CD4-positive, CD25-positive, alpha-beta regulatory T cell (primary cell): ENCODE measurements at places on chromosomes 2 and 18.

- no peak for DNase-seq
These were observed 89.2 kb upstream of the MYO3B start for GRCh38 chr2:170088776-170089175.

GRCh38 chr2:96353032-96353561 is 17.5 kb downstream of the NCAPH start:
- no peak for DNase-seq

- no peak for DNase-seq
These were observed 24.2 kb downstream of the TMEM18 start for GRCh38 chr2:652881-653480.

DNA sequence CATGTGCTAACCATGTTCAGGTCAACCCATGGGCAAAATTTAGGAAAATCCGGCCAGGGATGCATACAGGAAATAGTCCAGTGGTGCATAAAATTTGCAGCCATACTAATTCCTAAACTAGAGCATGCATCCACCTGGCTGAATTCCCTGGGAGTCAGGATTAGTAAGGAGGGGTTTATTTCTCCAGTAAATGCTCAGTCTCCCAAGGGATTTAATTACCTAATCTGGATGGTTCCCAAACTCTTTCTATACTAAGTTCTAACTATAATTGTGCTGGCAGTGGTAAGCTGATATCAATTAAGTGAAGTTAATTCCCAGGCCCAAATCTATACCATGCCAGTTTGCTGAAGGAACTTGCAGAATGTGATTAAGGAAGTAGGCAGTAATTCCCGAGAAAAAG is 26.2 kb upstream of the EVA1A start:
- DNase-seq, result no peak

DNA sequence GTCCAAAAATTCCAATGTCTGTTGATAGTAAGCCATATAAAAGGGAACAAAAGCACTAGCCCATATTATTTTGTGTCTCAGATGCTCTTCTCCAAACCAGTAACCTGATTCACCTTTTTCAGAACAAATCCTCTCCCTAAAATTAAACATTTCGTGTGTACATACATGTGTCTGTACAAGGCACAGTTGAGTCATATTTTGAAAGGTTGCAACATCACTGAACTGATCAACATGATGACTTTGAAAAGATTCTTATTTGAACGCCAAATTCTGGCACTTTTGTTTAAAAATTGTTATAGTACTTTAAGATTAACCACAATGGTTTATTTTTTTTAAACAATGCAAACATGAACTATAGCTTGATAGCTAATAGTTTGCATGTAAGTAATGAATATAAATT is 102.5 kb downstream of the RIT2 start:
- DNase-seq, result no peak

- no peak for DNase-seq
These were observed 33.7 kb upstream of the WDR75 start for GRCh38 chr2:189407281-189408209.

DNA sequence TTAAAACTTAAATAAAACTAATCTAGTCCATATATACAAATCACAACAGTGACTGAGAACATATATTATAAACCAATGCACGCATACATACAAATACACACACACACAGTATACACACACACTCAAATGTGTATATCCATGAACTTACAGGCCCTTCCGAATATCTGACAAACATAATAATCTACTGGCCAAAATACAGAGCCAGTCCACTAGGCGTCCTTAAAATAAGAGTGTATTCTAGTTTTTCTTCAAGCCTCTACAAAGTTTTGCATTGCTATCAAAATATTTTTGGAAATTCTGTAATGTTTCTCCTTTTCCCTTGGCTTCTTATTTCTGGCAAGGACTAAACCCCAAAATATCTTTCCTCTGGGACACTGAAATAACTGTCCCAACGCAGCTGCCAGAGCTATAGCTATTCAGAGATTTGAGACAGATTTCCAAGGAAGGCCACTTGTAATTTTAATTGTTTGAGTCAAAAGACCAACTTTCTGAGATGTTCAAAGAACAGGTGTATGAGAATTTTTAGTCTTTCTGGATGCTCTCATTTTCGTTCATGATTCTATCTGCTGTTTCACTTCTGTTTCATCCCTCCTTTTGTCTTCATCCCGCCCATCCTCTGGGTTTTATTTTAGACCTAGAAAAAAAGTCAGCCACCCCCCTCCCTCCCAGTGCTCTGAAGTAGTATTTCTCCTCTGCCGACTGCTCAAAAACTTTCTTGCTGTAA is 24.1 kb upstream of the SP3 start:
- no peak for DNase-seq

DNA sequence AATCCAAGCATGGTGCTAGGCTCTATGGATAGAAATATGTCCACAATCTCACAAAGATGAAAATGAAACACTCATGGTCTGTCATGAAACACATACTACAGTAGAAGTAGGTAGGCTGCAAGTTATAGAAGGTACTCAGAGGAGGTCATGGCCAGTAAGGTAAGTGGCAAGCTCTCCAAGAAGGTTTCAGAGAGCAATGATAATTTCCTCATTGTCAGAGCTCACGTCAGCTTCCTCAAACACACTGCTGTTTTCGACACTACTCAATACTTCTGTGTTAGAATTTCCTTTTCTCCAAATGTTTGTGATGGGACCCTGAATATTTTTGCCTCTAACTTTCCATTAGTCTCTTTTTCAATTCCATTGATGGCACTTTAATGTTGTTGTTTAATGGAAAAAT is 25.5 kb downstream of the CCDC141 start:
- no peak for DNase-seq

GRCh38 chr2:134640494-134640893 is 78.3 kb downstream of the TMEM163 start:
- no peak for DNase-seq

GRCh38 chr2:37923308-37924055 is 1.6 kb upstream of the RMDN2 start:
- DNase-seq, result no peak

DNA sequence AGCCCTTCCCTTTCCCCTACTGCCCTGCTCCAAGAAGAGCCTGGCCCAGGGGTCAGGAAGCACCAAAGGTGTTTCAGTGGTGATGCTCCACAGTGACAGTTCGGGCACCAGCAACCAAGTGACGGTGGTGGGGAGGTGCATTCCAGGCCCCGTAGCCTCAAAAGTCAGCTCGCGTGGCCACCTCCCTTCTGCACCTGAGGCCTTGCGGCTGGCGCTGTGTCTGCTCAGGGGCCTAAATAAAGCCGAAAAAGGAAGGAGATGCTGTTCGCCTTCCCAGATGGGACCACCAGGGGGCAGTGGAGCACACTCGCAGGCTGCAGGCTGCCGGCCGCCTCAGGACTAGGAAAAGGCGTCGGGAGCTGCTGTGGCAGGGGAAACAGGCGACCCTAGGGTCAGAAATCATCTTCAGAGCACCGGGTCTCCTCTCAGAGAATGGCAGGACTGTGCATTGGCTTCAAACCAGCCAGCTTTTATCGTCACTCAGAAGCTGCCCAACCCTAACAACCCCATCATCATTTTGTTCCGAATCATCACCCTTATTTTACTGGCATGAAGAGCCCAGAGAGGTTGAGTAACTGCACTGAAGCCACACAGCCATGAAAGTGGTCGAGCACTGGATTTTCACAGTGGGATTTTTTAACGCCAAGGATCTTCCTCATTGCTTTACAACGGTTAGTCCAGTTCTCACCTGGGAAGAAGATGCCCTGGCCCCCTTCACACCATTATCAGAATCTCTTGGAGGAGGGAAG is 213.0 kb upstream of the CELF4 start:
- DNase-seq, result no peak

DNA sequence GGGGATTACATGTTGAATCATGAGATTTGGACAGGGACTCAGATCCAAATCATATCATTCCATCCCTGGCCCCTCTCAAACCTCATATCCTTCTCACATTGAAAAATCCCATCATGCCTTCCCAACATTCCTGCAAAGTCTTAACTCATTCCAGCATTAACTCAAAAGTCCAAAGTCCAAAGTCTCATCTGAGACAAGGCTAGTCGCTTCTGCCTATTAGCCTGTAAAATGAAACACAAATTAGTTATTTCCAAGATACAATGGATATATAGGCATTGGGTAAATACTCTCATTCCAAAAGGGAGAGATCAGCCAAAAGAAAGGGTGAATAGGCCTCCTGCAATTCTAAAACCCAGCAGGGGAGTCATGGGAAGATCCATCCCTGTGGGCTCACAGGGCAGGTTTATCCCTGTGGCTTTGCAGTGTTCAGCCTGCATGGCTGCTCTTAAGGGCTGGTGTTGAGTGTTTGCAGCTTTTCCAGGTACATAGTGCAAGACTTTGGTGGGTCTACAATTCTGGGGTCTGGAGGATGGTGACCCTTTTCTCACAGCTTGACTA is 21.2 kb upstream of the SLC14A1 start:
- DNase-seq, result no peak

DNA sequence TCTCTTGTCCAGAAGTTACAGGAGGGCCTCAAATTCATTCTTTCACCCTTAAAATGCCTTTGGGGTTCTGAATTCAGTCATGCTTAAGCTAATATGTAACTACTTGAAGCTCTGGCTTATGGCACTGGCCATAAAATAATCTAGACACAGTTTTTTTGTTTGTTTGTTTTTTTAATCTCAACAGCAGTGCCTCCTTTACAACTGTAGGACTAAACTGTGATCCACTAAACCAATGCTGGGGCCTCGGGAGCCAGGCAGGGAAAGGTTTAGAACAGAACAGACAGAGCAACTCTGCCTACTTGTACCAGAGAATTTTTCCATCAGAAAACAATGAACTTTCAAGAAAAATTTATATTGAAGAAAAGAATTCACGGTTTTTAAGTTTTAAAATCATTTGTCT is 1.7 kb downstream of the STAM2 start:
- DNase-seq, result no peak

DNA sequence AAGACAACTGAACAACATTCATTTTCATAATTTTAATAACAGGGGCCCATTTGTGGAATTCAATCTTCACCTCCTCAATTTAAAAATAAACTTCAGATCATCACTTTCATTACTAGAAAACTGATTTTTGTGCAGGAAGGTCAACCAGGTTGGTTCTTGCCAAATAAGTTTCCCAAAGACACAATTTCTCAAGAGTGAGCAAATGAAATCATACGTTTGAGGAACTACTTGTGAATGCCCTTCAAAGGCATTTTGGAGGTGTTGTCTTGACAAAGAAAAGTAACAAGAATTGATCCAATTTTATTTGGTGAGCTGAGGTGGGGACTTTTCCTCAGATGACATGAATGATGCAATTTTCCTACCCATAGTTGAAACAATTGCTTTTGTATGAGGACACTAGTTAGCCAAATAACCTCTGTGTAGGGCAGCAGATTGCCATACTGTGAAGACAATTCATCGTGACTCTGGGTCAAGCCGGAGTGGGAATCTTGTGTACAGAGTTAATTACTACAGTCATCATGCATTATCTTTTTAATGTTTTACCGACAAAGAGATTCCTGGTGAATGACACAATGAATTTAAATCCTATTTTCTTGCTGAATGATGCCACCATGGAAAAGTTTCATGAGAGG is 121.8 kb downstream of the TGFA start:
- no peak for DNase-seq

GRCh38 chr2:176082824-176083751 is 674 bp downstream of the EVX2 start:
- DNase-seq, result no peak

DNA sequence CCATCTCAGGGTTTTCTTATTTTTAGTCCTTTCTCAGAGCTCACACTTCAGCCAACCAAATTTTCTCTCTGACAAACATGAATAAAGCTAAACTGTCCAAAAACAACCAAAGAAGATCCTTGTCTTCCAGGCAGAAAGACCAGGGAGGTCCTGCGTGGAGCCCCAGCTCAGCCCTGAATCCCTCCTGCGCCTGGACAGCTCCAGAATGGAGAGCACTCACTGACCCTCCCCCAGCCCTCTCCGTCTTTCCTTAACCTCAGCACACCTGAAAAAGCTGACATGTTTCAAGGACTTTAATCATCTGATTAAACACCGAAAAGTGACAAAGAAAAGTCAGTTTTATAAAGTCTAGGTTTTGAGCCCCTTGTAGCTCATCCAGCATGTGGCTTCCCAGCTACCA is 22.9 kb upstream of the GNAL start:
- no peak for DNase-seq

DNA sequence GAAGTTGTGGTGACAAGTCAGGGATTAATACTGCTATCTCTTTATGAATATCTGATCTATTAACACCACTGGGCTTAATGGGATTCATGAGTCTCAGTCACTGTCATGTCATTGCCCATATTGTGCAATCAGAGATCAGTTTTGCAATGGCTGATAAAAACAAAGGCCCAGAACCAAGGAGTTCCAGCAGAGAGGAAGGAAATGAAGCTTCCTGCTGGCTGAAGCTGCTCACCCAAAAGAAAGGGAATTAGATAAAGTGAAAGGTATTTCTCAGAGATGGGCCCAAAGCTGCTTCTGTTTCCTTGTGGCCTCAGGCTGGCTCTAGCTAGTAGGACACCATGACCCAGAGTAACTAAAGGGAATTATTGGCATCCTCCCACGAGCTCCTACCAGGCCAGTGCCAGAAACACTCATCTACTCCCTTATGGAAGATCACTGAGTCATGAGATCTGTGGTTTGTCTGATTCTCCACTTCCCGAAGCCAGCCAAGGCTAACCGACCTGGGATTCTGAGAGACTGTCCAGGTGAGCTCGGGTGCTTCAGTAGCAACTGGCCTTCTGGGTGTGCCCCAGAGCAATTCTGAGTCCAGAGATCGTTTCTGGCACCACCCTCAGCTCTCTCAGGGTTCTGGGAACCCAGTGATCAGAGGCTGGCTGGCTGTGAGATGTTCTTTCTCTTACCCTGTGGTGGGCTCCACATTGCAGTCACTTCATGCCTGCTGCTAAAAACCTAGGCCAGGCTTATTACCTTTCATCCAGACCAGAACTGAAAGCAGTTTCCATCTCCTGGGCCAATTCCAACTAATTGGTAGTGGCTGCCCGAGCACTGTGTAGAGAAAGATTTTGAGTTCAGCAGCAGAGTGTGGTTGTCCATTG is 129.5 kb upstream of the PELI1 start:
- peak; percentile 24 for DNase-seq

DNA sequence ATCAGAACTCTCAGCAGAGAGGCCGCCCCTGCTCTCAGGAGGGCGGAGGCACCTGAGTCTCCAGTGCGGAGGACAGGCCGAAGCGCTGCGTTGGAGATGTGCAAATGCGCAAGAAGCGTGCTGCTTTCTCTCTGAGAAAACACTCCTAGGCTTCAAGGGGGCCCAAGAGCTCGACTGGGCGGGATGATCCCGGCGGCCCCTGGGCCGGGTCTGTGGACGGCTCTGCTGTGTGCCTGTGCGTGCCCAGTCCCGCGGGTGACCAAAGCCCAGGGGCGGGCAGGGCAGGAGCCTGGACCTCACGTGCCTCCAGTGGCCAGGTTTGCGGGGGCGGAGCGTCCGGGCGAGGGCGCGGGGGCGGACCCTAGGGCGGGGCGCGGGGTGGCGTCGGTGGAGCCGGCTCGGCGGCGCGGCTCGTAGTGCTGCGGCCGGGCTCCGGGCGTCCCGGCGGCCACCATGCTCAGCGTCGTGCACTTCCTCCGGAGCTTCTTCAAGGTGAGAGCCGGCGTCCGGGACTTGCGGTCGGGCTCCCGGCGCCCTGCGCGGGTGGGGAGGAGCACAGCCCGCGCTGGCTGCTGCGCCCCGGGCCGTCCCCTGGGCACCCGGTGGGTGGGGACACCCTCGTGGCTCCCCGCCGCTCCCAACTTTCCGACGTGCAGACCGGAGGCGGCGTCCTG is at the start of gene ARHGEF4:
ARHGEF4 (plus strand) TSS at position 414 of the 674 bp plus-strand sequence; CDS start at position 454, 40 bp downstream.
- no peak for DNase-seq

GRCh38 chr2:102356381-102356712 is 751 bp downstream of the IL18R1 start:
- no peak for DNase-seq
